Right kidney (tissue), 9 donors: ENCODE measurements at places on chromosomes 1 and 21.

DNA sequence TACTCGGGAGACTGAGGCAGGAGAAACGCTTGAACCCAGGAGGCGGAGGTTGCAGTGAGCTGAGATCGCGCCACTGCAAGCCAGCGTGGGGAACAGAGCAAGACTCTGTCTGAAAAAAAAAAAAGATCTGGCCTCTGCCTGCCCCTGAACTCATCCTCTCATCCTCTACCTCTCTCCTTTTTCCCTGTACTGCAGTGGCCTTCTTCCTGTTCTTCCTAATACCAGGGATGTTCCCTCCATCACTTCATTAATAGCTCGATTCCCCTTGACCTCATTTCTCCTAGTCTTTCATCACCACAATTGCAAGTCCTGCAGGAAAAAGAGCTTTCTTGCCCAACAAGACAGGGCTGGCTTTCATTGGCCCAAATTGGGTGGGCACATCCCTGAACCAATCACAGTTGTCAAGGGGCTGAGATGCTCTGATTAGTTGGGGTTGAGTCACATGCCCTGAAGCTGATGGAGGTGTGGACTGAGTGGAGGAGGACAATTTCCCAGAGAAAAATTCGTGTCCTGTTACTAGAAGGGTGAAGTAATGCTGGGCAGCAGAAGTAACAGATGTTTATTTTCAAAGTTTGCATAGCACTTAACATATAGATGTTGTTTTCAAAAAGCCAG, 86.8 kb upstream of the PUM1 start:
- peak; percentile 16 for DNase-seq

GRCh38 chr1:221335161-221336101, 406.5 kb downstream of the DUSP10 start:
- peak; percentile 26 for DNase-seq

GRCh38 chr1:235270625-235271024, 57.4 kb downstream of the ARID4B start:
- no peak for DNase-seq

- no peak for DNase-seq
Measured at GRCh38 chr1:150053926-150054325, 13.7 kb upstream of the VPS45 start.

DNA sequence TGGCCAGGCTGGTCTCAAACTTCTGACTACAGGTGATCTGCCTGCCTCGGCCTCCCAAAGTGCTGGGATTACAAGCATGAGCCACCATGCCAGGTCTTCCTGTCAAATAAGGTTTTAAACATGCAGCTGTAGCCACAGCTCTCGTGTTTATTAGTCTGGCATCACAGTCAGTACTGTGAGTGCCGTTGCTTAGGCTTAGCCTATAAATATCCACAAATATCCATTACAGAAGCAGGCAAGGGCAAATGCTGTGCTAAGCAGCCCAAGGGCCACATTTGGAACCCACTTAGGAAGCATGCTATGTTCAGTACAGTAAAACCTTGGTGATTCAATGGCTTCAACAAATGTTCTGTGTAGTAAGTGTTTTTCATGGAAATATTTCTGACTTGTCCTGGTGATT, 75.9 kb downstream of the KIF1B start:
- no peak for DNase-seq

DNA sequence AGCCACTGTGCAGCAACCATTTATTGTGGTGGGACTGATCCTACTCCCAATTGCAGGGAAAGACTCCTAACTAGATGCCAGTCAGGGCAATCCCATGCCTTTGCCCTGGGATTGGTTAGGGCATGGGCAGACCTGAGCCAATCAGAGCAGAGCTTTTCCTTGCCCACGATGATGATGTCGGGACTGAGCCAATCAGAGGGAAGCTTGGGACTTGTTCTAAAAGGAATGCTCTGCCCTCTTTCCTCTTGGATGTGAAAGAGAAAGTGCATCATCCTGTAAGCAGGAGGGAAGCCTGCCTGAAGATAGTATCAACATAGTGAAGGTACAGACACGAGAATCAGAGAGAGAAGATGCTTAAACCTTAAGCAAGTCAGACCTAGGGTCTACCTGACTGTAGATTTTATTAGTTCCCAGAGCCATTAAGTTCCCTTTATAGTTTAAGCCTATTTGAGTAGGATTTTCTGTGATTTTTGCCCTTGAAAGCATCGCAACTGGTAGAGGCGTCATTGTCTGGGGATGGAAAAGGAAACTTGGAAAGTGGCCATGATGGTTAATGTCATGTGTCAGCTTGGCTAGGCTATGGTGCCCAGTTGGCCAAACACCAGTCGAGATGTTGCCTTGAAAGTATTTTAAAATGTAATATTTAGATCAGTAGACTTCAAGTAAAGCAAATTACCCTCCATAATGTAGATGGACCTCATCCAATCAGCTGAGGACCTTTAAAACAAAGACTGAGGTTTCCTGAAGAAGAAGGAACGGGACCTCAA, 19.9 kb downstream of the IRF2BP2 start:
- no peak for DNase-seq

GRCh38 chr1:26536081-26536480, 6.5 kb downstream of the RPS6KA1 start:
- no peak for DNase-seq

GRCh38 chr1:17520041-17520440, 19.5 kb upstream of the ARHGEF10L start:
- no peak for DNase-seq

DNA sequence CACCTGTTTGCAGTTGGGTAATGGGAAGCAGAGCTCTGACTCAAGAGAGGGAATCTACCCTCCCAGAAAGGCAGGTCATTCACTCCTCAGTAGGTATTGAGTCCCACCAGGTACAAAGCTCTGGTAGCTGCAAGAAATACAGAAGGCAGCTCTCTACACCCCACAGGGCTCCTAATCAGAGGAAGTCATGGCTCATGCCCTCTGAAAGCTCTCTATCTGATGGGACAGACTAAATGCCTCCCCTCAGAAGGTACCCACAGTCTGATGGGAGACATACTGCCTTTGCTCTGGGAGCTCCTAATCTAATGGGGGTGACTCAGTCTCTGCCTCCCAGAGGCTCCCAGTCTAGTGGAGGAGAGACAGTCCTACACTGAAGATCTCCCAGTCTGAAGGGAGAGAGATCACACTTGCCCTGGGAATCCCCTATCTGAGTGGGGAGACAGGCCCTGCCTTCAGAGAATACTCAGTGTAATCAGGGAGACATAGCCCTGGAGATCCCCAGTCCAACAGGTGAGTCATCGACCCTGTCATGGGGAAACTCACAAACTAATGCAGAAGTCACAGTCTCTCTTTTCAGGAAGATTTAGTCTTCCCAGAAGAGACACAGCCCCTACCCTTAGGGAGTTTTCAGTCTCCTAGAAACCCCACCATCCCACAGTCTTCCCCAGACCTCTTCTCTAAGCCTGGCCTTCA, 23.7 kb downstream of the CAMK1G start:
- no peak for DNase-seq

GRCh38 chr1:223231011-223231572, 88.0 kb upstream of the TLR5 start:
- no peak for DNase-seq

- peak; percentile 38 for DNase-seq
Measured at GRCh38 chr1:204478172-204478899, 16.3 kb downstream of the PIK3C2B start.

- no peak for DNase-seq
Measured at GRCh38 chr1:202130816-202131522, 8.3 kb downstream of the GPR37L1 start.

- no peak for DNase-seq
Measured at GRCh38 chr1:14716474-14716873, 118.0 kb downstream of the KAZN start.

GRCh38 chr1:165661703-165662102, 30.7 kb downstream of the MGST3 start:
- no peak for DNase-seq
